ENCODE measurements at places on chromosomes 7 and 10.
A peak's percentile ranks its signal among the peaks of the same experiment; 100 is the strongest.

GRCh38 chr7:33107136-33108066 is 1.8 kb downstream of the RP9 start:
- DNase-seq: peak; percentile 22

DNA sequence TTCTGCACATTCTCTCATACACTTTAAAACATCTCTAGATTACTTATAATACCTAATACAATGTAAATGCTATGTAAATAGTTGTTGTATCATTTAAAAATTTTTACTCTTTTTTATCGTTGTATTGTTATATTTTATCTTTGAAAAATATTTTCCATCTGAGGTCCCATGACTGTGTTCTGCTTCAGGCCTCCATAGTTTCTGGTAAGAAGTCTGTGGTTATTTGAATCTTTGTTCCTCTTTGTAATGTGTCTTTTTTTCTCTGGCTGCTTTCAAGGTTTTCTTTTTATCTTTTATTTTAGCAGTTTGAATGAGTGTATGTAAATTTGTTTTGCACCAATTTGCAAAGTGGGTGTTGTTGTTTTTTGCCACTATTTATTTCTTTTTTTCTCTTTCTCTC is 263.1 kb downstream of the RPS24 start:
- DNase-seq: no peak

GRCh38 chr10:102775935-102776669 is 32.4 kb downstream of the WBP1L start:
- DNase-seq: peak; percentile 43

DNA sequence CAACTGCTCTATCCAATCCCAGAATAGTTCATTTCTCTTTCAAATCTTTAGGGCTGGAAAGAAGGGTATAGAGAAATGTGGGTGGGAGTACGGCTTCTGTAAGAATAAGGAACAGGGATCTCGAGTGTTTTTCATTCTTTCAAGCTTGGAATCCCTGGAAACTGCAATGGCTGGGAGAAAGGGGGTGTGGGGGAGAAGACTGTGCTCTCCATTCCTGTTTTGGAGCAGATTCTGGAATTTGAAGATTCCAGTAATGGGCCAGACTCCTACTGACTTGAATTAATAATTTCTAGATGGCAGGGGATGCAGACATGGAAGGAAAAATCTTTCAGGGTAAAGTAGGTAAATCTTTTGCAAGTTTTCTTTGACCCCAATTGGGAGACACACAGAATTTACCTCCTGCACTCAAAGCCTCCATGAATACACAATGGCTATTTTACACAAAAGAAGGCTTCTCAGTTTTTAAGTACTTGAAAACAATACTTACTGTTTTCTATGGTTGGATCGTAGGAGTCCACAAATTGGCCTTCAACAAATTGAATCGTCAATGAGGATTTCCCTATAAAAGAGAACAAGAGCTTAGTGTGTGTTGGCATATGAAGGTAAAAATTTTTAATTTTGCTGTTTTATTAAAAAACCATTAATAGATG is 29.1 kb downstream of the RHEB start:
- DNase-seq: no peak

GRCh38 chr10:3071405-3072198 is 4.3 kb downstream of the PFKP start:
- DNase-seq: peak; percentile 35

All from fibroblast of gingiva (primary cell).